ENCODE measurements at places on chromosomes 7 and 10. TPM values are rescaled to one million over a fixed set of nuclear protein-coding genes. Genes with fewer than 3 reads are reported as not detected.
A peak's percentile ranks its signal among the peaks of the same experiment; 100 is the strongest.

- DNase-seq, result no peak
These were observed 86.0 kb upstream of the FAM20C start for GRCh38 chr7:106356-106755.

GRCh38 chr7:29113384-29114102, 32.8 kb downstream of the CPVL start:
- peak; percentile 89 for DNase-seq

DNA sequence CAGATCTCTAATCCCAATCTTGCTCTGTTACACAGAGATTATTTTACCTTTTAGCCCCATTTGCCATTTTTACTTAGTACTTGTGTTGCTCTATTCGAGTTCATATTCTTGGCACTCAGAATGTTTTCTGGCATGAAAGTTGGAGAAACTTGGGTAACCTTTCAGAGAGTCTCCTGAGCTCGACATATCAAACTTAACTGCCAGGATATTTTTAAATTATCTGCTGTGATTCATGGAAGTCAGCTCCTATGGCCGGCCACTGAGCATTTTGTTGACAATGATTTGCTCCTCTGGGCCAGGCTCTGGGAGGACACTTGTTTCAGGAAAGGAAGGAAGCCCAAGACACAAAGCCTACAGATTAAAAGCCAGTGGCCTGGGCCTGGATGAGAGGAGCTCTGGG, 396.7 kb downstream of the TNS3 start:
- no peak for DNase-seq

DNA sequence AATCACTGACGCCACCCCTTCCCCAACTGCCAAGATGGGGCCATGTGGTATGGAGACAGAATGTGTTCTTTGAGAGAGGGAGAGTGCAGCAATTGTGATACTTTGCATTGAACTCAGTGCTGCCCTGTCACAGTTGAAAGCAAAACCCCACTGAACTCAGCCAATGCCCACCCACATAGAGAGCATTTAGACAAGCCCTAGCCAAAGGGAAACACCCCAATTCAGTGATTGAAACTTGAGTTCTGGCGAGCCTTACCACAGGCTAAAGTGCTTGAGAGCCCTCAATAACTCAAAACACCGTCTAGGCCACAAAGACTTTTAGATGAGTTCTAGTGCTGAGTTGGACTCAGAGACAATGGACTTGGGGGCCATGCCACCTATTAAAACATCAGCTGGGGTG, 751.9 kb upstream of the POT1 start:
- no peak for DNase-seq

- DNase-seq, result no peak
These were observed 16.0 kb downstream of the PALD1 start for GRCh38 chr10:70494536-70494935.

GRCh38 chr10:3635697-3636096, 149.3 kb downstream of the KLF6 start:
- peak; percentile 23 for DNase-seq

GRCh38 chr7:17132726-17133125, 165.7 kb upstream of the AHR start:
- no peak for DNase-seq

DNA sequence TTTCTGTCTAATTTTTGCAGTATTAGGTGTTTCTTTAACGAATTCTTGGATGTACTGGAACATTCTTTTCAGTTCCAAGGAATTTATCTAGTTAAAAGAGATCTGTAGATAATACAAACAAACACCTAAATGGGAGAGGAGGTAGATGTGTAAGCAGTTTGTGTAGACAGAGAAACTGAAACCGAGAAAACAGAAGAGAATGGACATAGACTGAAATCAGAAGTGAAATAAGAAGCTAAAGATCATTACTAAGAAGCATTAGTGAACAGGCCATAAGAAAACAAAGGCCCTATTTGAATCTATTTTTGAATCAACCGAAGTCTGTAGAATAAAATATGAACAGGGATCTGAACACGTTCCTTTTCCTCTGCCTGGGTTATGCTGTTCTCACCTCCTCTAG, 26.5 kb upstream of the TMEM229A start:
- DNase-seq, result no peak

DNA sequence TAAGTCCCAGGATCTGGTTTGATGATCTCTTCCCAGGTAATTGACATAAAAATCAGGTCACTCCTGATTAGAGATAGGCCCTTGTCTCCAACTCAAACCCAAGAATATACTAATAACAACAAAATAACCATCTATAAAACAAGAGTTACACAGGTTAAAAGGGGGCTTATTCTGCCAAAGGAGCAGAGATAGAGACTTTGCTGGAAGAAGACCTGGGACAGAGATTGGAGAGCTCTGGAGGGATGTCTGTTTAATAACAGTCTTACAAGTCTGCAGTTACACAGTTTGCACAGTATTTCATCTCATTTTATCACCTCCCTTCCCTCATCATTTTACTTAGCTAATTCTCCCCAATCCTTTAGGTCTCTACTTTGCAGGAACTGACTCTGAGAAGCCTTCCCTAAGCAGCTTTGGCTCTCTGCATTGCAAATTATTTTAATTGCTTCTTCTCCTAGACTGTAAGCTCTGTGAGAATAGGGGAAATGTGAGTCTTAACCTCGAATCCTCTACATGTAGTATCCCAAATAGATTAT, 3.7 kb upstream of the ZNF438 start:
- no peak for DNase-seq

DNA sequence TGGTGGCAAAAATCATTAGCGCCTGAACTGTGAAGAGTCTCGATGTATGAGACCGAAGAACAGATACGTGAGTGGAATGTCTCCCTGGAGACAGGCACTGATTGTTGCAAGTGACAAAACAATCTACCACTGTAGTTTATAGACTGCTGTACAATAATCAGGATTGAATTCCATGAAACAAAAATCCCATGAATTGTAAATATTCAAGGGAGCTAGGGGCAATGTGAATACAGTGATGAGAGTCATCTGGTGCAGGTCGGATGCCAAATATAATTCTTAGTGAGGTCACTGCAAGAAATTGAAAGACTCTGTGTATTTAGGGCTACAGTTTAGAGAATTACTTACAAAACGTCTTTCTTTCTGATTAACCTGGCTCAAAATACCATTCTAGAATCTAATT, 594.4 kb upstream of the VSTM2A start:
- no peak for DNase-seq

GRCh38 chr7:138875794-138876193, 77.8 kb upstream of the ATP6V0A4 start:
- peak; percentile 93 for DNase-seq

- DNase-seq, result no peak
These were observed 140.4 kb upstream of the NPS start for GRCh38 chr10:127408733-127409132.

DNA sequence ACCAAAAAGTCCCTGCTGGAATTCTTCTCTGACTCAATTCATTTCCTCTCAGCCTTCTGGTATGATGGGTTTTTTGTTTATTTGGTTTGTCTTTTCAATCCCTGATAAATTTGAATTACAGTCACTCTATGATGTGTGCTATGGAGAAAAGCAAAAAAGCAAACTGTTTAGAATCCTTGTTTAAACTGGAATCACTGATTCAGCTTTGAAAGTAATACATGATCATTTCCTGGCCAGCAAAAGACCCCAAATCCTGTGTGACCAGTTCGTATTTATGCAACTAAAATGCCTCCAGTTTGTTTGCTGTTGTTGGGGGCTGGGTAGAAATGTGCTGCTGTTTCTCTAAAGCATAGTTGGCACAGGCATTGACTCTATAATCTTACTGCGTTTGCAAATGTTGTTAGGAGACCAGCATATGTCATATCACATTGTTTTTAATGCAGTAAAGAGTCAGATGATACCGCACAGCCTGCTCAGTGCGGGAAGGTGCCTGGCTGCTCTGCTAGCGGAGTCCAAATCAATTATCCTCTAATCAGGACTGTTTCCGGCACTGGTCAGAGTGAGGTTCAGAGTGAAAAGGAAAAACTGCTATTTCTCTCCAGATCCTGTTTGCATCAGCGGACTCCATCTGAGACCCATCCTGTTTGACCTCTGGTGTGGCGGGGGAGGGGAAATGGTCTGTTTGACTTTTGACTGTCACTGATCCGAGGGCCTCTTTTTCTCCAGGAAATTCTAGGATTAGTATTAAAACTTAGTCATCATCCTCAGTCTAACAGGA, 40.6 kb upstream of the ADD3 start:
- peak; percentile 56 for DNase-seq

DNA sequence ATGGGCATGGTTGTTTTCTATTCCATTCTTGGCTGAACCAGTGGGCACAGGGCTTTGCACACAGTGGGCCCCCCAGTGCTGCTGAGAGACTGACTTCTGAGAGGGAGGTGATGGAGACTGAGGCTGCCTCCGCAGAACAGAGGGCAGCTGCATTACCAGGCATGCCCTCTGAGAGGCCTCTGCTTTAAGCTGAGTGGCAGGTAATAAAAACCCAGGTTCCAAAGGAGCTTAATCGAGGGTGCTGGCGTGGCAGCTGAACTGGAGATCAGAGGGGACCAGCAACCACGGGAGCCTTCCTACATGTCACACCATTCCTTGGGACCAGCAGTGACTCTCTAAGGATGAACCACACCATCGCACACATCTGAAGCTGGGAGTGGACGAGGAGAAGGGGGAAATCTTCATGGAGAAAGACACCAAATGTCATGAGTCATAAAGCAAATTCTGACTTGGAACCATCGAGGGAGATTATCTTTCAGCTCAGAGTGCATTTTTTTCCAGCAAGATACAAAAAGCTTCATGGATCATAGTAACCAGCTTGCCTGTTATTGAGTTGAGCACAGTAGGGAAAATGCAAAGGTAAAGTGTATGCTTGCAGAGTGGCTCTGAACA, 24.6 kb downstream of the HIPK2 start:
- peak; percentile 69 for DNase-seq

DNA sequence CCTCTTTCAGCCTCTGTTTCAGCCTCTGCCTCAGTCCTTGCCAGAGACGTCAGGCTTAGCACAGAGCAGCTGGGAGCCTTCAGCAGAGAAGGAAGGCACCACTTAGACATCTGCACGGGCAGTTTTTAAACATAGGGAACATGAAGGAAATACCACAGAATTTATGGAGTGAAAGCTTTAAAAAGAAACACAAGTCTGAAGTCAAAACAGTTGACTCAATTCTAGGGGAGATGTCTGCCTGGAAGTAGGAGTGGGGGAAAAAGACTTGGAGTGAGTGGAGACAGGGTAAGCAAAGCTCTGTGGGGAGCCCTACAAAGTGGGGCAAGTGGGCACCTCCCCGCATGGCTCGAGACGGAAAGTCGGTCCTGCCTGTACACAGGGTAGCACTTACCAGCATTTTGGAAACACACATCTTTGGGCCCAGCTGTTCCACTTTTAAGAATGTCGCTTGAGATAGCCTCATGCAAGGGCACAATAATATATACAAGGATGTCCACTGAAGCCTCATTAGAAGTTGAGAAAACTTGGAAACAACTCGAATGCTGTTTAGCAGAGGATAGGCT, 5.0 kb upstream of the TBXAS1 start:
- DNase-seq, result no peak

GRCh38 chr7:151601521-151602305, 82.0 kb upstream of the RHEB start:
- DNase-seq, result no peak

DNA sequence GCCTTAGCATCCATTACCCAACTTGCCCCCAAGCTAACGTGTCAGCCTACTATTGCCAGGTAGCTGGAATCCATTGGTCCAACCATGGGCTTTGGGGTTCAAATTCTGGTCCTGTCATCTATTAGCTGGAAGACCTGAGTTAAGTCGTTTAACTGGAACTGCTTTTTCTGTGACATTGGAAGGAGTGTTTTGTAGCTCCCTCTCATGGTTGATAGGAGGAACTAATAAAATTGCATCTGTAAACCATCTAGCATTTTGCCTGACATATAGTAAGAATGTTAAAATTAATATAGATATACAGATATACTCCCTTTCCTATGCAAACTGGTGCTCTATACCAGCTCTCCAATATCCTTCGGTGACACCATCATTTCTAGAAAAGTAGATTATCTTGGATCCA, 23.8 kb upstream of the SLF2 start:
- no peak for DNase-seq

DNA sequence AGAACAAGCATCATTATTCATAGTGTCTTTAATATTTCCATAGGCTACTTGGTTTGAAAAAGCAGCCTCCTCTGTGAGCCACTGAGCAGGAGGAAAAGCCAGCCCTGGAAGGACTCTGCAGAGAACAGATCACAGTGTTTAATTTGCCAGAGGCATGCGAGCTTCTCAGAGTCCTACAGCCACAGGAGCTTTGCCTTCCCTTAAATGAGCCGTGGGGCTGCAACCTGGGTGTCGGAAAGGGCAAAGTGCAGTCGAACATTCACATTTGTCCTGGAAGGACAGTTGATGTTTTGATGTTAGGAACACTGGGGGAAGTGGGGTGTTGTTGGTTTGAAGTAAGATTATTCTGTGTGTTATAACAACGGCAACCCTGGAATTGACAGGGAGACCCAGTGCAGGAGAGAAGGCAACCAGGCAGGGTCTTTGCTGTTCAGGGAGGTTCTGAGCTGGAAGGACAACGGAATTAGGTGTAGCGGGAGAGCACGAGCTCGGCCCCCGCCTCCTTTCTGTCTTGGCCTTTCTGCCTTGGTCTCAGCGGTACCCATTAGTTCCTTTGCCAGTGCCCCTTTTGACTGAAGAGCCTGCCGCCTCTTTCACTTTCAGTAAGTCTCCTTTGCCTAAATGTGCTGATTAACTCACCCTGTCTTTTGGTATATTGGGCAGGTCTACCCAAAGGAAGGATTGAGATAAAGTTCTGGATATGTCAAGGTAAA, 192.3 kb upstream of the PITRM1 start:
- no peak for DNase-seq

GRCh38 chr7:68813551-68814080, 784.7 kb upstream of the AUTS2 start:
- no peak for DNase-seq

DNA sequence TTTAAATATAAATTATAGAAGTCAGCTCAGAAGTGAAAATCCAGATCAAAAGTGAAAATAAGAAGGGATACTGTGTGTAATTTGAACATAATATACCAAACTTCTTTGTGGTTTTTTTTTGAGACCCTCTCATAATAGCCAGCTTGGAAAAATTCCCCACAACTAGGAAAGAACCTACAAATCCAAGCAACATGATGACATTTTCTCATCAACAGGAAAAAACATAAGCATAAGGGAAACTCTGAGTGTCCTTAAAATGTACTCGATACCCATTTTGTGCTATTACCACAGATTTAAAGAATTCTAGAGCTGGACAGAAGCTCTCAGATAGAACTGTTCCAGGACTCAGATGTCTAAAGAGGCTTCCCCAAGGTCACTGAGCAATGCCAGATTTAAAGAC, 214.8 kb upstream of the KLF14 start:
- DNase-seq, result no peak

Gene SPDYE5
- total RNA-seq, result not detected

Gene SPAM1
- not detected for total RNA-seq

Gene HOXA10
- 46.1 TPM for total RNA-seq

Gene PRKG1
- 6.3 TPM for total RNA-seq

Gene HOXA2
- total RNA-seq, result 1.8 TPM

Gene MRLN
- not detected for total RNA-seq

Gene CRCP
- total RNA-seq, result 36.4 TPM

Gene KMT2C
- 28.5 TPM for total RNA-seq

Gene HMX2
- total RNA-seq, result not detected

Gene ZNF438
- 2.4 TPM for total RNA-seq

Gene INMT
- total RNA-seq, result not detected

Gene IPMK
- total RNA-seq, result 8.4 TPM

Gene WASHC2C
- 16.1 TPM for total RNA-seq

Gene MYPN
- total RNA-seq, result 7.1 TPM

Gene CACNB2
- 0.07 TPM for total RNA-seq
